ENCODE measurements at places on chromosomes 6 and 20.

- DNase-seq: no peak
Observed at GRCh38 chr20:48360342-48360975, 467.3 kb downstream of the PREX1 start.

DNA sequence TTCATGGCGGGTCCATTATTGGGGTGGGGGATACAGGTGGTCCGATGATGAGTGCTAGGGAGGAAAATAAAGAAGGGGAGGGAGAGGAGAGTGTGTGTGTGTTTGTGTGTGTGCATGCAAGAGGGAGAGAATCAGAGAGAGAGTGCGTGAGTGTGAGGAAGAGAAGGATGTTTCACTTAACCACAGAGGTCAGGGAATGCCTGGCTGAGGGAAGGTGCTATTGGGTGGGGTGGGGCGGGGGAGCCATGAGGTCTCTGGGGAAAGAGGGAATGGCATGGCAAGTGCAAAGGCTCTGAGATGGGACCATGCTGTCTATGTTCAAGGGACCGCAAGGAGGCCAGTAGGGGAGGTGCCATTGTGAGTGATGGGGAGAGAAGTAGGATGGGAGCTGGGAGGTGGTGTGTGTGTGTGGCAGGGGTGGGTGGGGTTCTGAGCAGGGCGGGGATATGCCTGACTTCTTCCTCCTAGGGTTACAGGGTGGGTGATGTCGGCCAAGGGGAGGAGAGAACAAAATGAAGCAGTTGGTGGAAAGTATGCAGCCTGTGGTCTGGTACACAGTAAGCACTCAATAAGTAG is 23.0 kb downstream of the CEBPB start:
- DNase-seq: no peak

DNA sequence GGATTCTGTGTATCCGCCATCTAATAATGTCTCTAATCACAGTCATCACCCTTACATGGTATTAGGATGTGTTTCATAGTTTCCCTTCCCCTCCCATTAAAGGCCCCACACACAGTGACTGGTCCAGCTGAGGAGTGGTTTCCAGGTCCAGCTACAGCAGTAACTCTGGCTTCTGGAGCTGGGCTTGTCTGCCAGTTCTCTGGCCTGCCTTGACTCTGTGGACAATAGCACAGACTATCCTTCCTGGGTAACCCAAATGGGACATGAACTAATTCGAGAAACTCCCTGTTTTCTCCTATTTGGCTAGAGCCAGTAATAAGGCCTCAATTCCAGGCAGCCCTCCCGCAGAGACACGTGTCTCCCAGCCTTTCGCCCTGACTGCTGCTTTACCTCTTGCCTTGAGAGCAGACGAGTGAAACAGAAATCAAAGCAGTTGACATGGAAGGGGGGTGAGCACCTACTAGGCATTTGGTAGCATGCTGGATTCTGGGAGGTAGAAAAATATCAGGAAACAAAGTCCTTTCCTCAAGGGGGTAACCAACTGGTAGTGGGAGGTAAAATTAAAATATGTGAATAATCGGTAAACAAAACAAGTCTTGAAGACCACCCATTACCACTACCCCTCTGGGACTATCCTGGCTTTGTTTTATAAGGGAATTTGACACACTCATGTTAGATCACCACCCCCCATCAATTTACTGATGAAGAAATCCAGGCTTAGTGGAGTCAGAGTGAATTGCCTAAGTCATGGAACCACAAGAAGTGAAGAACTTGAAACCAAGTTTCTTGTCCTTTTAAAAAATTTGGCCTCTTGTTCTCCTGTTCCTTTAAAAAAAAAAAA is 1.2 kb downstream of the TRAF3IP2 start:
- DNase-seq: no peak

GRCh38 chr6:3848380-3848779 is 793 bp upstream of the FAM50B start:
- no peak for DNase-seq

GRCh38 chr6:139369568-139370282 is 4.7 kb downstream of the CITED2 start:
- DNase-seq: peak; percentile 47

GRCh38 chr6:104572901-104573300 is 286.8 kb downstream of the HACE1 start:
- no peak for DNase-seq

- DNase-seq: no peak
Observed at GRCh38 chr6:158808941-158809678, 10.1 kb downstream of the EZR start.

- no peak for DNase-seq
Observed at GRCh38 chr20:32908334-32909292, 49.9 kb downstream of the EFCAB8 start.

DNA sequence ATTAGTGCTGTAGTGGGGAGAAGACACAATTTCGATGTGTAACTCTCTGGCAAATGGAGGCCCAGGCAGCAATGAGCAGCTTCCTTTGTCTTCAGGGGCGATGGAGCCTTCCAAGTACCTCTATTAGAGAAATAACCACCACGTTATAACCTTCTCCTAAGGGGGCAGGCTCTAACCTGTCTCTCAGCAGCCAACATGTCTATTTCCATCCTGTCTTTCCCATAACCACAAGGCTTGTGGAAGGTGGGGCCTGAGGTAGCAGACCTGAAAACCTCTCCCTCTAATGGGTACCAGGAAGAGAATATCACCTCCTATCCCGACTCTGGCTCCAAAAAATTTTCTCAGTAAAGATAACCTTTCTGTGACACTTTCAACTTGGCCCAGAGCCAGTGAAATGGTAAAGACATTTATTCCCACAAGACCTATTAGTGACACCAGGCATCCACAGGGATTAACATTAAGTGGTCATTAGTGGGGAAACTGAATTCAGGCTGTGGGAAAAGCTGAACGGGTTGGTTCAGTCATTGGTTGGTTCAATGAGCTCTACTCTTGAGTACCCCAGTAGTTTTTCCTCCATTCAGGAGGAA is 4.0 kb downstream of the PEX6 start:
- no peak for DNase-seq

- DNase-seq: no peak
Observed at GRCh38 chr6:90859612-90860011, 272.7 kb upstream of the MAP3K7 start.

DNA sequence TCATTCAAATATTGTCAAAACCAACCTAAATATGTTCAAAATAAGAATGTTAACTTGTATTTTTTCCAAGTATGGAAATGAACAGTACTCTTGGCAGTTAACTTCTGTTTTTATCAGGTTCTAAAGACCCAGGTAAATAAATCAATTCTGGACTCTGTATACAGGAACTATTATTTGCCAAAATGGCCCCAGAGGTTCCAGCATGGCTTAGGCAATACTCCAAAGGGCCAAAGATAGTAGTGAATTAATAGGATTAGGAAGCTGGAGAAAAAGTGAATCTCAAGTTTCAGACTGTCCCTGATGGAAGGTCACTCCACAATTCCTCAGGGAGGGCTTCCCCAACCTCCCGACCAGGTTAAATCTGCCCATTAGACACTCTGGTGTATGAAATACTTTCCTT is 6.7 kb downstream of the BACH2 start:
- no peak for DNase-seq

GRCh38 chr6:150028799-150029198 is 3.5 kb upstream of the RAET1L start:
- no peak for DNase-seq

DNA sequence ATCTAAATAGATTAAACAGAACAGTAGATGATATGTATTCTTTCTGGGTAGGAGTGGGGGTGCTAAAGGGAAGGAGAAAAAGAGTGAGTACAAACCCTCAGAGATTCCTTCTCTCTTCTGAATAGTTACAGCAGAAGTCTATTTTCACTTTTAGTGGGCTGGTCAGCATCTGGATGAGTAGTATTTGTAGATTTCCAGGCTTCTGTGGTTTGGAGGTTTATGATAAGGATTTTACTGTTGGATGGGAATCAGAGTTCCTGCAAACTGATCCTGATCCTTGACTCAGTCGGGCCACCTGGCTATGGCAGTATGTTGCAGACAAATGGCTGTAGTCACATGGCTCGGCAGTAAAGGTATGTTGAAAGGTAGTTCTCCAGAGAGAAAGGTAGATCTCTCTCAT is 84.3 kb upstream of the IFNGR1 start:
- DNase-seq: no peak

GRCh38 chr20:13700761-13701160 is 62.0 kb upstream of the TASP1 start:
- no peak for DNase-seq

DNA sequence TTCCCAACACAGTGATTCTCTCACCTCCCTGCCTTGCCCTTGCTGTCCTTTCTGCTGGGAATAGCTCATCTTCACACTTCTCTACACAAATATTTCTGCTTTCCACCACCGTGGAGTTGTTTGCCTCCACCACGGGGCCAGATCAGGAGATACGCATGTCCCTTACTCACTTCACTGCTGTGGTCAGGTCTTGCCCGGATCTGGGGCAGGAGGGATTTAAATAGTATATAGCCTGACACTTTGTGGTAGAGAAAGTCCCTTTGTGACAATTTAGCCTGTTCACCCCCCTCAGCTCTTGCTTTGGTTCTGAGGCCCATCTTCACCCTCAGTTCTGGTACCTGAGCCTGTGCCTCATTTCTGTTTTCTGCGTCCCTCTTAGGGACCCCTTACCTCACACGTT is 92.6 kb upstream of the PREP start:
- DNase-seq: no peak

GRCh38 chr6:136191606-136192312 is 58.4 kb downstream of the MTFR2 start:
- no peak for DNase-seq

- DNase-seq: no peak
Observed at GRCh38 chr6:66418906-66419305, 711.9 kb upstream of the EYS start.

- no peak for DNase-seq
Observed at GRCh38 chr6:120173250-120173649, 823.7 kb upstream of the MAN1A1 start.

DNA sequence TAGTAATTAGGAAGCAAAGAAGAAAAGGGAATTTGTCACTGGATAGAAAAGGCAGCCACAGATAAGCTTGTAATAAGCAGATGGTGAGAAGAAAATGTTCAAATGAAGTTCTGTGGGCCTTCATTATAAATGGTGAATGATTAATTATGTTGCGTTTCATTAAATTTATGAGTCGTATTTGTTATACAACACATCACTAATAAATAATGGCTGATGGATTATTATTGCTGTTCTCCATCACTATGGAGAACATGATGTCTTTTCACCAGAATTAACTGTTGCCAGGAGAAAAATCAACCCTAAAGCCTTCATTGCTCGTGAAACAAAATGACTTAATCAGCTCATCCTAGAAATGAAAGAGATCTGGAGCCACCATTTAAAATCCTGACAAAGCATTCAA is 158.5 kb downstream of the BTBD3 start:
- DNase-seq: no peak

DNA sequence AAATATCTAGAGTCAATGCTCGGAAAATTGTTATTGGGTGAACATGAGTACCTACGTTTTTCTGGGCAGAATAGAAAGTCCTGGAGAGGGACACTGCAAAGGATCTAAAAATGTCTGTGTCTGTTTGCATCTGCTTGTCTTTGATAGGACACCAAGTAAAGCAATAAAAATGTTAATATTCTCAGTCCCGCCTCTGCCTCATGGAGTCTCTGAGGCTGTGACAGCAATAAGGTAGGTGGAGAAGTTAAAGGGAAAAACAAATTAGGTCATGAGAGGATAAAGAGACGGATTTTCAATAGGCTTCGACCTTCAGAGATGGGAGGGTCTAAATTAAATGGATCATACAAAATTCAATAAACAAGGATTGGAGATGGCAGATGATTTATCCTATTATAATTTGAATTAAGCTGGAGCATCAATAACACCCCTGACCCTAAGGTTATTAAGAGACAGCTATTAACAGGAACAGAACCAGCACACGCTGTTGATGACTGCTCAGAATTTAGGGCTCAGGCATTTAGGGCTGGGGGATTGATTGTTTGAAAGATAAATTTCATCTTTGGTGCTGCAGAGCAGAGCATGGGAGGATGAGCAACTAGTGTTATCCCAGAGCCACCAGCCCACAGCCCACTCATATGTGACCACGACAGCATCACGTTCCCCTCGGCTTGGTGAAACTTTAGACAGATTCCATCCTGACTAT is 620.3 kb upstream of the CDH4 start:
- DNase-seq: no peak

DNA sequence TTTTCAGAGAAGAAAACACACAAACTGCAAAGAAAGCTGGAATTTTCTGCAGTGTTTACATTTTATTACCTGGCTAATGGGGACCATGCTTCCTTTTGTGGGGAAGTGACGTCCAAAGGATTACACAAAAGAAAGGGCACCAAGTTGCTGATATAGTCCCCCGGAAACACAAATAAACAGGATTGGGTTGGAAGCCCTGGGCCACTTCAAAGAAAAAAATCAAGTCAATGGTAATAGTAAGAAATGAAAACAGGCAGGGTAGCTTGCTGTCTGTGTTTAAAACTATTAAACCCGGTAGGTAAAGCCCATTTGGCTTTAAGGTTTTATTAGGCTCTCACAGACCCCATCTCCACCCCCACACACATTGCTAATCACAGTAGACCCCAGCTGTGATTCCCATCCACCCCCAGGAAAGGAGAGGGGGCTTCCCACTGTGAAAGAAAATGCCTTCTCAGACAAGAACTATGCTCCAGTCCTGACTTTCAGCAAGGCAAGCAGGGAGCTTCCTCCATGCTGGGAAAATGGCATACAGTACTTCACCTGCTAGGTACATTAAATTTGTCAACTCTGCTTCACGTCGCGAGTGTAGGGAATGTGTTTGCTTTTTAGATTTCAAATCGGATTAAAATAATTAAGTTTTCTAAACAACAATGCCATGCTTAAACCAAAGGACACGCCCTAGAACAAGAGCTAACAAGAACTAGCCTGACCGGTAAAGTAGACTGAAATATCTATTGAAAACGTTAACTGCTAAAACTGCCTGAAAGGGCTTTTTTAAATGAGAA is 1.1 kb downstream of the PERP start:
- DNase-seq: no peak

DNA sequence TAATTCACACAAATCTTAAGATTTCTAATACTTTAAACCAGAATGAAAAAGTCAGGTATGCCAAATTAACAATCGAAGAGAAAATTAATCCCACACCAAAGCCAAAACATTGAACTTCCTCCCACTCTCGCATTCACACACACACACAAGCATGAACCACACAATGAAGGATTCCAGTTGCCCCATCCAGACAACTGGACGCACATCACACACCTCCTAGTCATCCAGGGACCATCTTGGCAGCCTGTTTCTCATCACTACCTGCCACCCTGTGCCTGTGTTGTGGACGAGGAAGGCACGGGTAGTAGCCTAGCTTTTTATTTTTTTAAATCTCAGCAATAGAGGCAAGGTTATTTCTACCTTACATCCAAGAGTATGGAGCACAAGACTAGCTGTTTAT is 15.2 kb downstream of the B4GALT5 start:
- no peak for DNase-seq

DNA sequence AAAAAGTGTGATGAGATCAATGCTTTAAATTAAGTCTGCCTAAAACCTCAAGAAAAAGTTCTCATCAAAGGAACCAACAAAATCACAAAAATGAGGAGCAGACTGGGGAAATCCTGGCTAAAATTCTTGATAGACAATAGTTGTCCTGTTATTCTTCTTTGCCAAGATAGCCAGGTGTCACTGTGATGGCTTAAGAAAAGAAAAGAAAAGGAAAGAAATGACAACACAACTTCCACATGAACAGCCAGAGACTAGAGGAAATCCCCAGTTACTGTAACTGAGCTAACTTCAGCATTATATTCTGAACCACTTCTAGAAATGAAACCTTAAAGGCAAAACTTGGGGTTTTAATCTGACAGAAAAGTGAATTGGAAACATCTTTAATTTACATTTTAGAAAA is 129.6 kb downstream of the CD24 start:
- no peak for DNase-seq

Data from T-helper 1 cell (primary cell).